ENCODE measurements at places on chromosomes 11 and 22.

DNA sequence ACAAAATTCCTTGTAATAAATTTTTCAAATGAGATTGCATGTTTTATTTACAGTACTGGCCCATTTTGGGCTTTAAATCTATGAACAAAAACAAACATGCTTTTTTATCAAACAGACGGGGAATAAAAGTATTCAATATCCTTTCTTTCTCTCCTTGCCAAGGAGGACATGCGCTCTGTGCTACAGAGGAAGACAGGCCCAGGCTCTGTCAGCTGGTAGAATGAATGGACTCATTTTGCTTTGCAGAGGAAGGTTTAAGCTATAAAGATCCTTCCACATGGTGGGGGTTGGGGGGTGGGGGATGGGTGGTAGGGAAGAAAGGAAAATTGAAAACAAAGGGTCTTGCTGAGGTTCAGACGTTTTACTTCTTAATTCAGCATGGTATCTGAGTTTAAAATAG lies 575.6 kb downstream of the INSC start:
- DNase-seq: no peak

- DNase-seq: no peak
Measured at GRCh38 chr11:29305456-29306232, 711.2 kb downstream of the KCNA4 start.

DNA sequence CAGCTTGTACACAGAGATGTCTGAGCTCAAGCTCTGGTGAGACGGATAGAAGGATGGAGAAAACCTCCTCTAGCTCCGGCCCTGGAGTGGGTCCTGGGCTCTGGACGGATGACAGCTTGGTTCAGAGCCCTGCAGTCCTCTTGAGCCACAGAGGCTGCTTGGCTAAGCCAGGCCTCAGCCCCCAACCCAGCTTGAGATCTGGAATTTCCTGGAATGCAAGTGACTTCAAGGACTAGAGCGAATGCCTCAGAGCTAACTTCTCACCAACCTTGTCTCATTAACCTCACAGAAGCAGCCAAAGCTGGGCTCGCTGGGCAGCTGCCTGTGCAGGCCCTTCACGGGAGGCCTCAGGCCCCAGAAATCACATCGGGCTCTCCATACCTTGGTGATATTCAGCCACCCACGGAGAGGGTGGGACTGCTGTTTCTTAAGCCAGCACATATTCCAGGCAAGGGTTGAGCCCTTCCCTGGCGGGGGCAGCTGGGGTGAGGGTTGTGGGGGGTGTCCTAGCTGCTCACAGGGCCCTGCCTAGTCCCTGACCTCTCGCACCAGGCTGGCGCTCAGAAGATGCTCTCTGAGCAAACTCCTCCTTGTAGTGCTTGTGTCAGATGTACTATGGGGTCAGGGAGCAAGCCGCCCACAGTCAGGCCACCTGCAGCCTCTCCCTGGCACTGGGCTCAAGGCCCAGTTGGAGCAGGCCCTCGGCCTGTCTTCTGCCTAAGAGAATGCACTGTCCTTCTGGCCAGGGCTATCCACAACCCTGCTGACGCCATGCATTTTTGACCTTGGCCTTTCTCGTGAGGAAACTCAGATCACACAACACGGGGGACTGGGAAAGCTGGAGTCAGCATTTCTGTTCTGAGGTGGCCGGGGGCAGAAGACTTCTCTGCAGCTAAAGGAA lies 73.6 kb upstream of the TTLL12 start:
- no peak for DNase-seq

DNA sequence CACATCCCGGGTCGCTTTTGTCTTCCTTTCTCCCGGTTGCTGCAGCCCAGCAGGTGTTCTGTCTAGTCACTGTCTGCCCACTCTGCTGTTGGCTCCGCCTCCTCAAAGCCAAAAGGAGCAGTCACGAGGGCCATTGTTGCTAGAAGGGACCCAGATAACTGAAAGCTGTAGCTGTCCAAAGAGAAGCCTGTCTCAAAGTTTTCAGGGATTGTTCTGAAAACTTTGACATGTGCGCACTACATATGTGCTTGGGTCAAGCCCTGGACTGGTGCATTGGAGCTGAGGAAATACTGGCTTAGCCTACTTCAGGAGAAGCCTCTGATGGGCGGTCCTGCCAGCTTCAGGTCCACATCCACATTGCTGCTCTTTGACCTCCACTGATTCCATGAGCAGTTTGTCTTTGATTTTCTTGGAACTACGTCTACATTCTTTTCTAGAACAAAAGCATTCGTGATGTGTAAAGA lies 8.8 kb upstream of the OR2AT4 start:
- DNase-seq: no peak

GRCh38 chr11:61110255-61111049 lies 8.2 kb downstream of the CD5 start:
- peak; percentile 12 for DNase-seq

GRCh38 chr11:4826425-4826824 lies 5.3 kb downstream of the OR51F2 start:
- DNase-seq: no peak

GRCh38 chr11:1830322-1831223 lies 4.2 kb upstream of the SYT8 start:
- DNase-seq: no peak

DNA sequence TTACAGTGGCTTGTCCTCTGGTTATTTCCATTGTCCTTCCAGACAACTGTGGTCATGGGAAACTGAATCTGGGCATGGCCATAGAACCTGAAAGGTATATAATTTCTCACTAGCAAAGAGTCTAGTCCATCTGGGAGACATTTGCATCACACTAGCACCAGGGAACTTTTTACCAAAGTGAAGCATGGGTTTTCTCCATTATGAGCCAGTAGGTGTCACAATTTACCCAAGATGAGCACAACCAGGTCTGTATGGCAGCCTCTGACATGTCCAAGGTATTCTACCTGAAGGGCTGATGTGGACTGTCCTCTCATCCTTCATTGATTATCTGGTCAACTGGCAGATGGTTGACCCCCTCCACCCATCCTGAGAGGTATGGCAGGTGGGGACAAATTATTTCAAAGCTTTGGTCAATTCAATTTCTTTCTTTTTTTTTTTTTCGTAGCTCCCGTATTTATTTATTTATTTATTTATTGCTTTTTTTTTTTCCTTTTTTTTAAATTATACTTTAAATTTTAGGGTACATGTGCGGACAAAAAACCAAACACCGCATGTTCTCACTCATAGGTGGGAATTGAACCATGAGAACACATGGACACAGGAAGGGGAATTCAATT lies 425.9 kb downstream of the TMEM135 start:
- DNase-seq: no peak

DNA sequence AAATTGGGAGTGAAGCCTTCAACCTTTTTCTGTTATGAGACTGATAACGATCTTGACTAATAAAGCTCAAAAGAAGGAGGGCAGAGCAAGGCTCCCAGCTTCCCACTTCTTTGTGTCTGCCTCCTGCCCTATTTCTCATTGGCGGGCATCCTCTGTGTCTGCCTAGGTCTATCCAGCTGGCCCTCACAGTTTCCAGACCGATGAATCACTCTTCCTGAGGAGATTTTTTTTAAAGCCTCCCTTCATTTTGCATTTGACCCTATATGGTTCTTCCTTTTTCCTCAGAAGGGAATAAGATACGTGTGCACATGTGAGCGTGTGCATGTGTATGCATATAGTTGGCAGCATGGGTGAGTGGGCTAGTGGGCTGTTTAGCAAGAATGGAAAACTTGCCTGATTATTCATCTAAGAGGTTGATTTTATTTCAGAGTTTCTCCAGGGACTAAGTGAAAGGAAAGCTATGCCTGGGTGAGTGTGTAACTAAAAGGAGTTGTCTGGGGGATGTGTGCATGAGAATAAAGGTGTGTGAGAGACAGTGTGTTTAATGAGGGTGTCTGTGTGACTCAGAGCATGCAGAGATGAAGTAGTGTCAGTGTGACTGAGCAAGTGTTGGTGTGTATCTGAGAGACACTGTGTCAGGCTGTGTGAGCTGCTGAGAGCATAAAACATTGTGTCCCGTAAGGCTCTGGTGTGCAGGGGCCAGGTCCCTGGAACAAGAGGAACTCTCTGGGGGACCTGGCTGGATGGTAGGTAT lies 12.2 kb downstream of the PHLDB1 start:
- DNase-seq: no peak

- DNase-seq: no peak
Measured at GRCh38 chr11:9808943-9809342, 145.1 kb downstream of the SWAP70 start.

DNA sequence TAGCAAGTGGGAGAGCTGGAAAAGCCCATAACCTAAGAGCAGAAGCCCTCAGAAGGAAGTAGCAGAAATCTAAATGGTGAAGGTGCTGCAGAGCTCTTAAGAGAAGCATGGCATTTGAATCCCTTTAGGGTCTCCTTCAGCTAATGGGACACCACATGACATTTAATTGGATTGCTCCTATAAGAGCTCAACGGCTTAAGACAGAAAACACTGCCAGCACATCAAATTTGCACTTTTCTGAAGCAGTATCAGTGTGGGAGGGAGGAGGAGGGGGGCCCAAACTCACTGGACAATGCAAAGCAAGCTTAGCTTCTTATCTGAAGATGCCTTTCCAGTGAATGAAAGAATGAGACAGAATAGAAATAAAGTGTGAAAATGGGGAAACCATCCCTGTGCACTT lies 287.9 kb upstream of the MTNR1B start:
- no peak for DNase-seq

DNA sequence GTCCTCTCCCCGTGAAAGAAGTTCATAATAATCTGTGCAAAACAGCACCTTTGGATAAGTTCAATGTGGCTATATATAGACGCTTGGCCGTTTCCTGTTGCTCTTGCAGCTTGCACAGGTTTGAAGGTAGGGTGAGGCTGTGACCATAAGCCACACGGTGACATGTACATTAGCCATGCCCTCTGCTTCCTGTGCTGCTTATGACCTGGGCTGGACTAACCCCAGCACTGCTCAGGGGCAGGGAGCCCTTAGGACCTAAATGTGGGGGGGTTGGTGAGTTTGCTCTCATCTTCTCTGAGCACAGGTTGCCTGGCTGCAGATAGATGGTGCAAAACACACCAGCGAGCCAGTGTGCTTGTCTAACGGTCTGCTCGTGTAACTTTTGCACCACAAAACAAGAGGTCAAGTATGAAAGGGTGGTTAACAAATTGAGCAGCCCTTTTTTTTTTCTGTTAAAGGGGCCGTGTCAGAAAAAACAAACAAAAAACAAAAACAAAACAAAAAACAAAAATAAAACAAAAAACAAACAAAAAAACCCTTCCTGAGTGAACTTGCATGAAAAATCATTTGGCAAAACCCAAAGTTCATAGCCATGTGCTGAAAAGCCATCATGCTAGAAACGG lies 37.3 kb downstream of the FLI1 start:
- peak; percentile 47 for DNase-seq

DNA sequence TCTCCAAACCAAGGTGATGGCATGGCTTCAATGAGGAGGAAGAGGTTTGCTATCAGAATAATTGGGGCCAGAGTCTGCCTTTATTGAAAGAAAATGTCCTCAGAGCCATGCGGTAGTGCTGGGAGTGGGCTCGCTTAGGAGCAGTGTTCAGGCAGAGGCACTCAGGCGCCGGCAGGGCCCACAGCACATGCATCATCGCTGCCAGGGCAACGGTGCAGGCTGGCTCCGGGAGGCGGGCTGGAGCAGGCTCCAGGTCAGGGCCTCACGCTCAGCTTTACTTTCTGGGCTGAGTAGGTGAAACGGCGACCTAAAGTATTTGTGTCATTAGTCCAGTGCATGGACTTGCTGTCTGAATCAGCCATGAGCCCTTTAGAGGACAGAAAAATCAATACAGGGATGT lies 169.9 kb upstream of the CCDC90B start:
- no peak for DNase-seq

- DNase-seq: no peak
Measured at GRCh38 chr11:12526789-12527188, 147.4 kb upstream of the TEAD1 start.

DNA sequence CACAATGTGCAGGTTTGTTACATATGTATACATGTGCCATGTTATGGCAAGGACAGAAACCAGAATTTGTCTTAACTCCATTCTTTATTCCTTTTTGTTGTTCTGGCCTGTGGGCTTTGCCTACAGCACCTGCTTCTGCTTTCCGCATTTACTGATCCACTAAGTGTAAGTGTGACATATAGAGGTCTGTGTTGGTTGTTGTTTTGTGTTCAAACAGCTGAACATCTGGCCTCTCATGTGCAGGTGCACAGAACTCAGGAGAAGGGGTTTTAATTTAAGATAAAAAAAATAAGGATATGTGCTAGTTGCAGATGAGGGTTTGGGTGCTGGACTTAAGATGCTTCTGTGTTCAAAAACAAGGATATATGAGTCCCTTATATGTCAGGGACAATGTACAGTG lies 85.8 kb upstream of the RAG2 start:
- no peak for DNase-seq

DNA sequence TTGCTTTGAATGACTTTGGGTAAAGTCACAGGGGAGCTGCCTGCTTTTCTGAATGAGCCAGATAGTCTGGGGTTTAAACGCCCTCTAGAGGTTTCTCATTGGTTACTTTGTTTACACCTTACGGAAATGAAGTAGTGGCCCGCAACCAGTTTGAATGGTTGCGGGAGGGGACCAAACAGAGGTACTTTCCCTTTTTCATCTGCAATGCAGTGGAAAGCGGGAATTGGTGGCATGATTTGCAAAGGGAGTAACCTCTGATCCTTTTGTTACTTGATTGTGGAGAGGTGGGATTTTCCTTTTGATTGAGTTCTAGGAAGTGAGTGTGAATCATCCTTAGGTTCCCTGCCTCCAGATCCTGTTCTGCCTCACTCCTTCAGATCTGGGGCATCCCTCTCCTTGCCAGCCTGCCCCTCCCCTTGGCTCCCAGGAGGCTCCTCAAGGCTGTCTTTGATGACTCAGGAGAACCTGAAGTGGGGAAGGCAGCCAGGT lies 15.9 kb upstream of the GLYATL1 start:
- no peak for DNase-seq

DNA sequence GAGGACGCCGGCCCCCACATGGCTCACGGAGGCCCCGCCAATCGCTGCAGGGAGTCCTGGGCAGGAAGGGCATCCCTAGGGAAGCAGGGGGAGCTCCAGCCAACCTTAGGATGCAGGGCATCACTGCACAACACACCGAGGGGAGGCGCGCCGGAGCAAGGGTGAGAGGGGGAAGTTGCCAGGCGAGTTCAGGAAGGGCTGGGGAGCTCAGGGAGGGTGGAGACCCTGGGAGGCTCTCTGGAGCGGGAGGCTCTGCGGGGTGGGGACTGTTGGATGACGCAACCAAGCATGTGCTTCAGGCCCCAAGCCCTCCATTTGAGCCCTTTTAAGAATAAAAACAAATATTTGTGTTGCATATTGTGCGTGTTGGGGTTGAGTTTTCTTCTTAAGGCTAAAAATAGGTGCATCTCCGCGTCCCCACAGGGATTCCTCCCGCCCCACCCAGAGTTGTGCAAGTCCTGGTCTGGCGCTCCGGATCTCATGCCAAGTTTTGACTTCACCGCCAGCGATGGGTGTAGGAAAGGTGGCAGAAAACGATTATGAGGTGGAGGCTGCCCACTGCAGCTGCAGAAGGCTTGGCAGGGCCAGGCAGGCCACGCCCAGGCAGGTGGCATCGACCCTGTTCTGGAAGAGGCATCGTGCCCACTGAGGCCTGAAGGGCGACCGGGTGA lies 65.2 kb downstream of the WNT7B start:
- DNase-seq: no peak

GRCh38 chr11:17004486-17005148 lies 9.6 kb downstream of the PLEKHA7 start:
- DNase-seq: no peak

- no peak for DNase-seq
Measured at GRCh38 chr22:35308480-35309021, 8.9 kb downstream of the TOM1 start.
